ENCODE measurements at places on chromosomes 6 and 20. TPM values are rescaled to one million over a fixed set of nuclear protein-coding genes. Genes with fewer than 3 reads are reported as not detected.

- no peak for DNase-seq
Observed at GRCh38 chr20:1171461-1172093, 13.2 kb downstream of the TMEM74B start.

- DNase-seq, result no peak
Observed at GRCh38 chr20:2838170-2838797, 2.2 kb downstream of the PCED1A start.

- no peak for DNase-seq
Observed at GRCh38 chr20:25160897-25161296, 34.6 kb upstream of the ENTPD6 start.

- no peak for DNase-seq
Observed at GRCh38 chr20:54368570-54368969, 106.8 kb upstream of the DOK5 start.

DNA sequence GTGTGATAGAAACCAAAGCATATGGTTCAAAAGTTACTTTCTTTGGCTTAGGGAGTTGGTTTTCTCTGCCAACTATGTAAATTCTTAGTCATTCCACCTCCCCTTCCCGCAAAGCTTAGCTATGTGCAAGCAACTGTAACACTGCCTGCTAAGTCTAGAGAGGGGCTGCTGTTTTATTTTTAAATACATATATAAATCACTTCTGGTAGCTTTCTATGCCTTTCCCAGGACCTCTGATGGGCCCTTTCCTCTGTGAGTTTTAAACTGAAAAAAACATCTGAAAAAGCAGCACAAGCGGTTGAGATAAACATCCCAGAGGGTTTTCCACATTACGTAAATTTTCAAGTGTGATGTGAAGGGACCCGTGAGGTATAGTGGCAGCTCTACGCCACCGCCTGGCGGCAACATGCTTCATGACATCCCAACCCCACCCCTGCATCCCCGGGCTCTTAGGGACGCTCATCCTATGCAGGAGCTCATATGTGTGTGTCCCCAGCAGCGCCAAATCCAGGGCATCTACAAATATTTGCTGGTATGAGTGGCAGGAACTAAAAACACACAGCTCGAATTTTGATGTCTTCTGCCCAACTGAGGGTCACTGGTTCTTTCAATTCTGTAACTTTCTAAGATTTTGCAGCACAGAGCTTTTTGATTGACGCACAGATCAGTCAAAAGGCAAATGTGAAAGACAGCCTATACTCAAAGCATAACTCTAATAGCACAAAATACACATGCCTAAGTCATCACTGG lies 12.7 kb downstream of the SAYSD1 start:
- no peak for DNase-seq

ABHD16A gene
- polyA plus RNA-seq, result 49.6 TPM

MTCH1 gene
- 169 TPM for polyA plus RNA-seq
